ENCODE measurements at places on chromosomes 16 and 17.
A peak's percentile ranks its signal among the peaks of the same experiment; 100 is the strongest.

- peak; percentile 49 for DNase-seq
Measured at GRCh38 chr17:38749223-38750043, 1.3 kb upstream of the PCGF2 start.

- DNase-seq: peak; percentile 25
Measured at GRCh38 chr16:53509906-53510703, 7.1 kb upstream of the AKTIP start.

DNA sequence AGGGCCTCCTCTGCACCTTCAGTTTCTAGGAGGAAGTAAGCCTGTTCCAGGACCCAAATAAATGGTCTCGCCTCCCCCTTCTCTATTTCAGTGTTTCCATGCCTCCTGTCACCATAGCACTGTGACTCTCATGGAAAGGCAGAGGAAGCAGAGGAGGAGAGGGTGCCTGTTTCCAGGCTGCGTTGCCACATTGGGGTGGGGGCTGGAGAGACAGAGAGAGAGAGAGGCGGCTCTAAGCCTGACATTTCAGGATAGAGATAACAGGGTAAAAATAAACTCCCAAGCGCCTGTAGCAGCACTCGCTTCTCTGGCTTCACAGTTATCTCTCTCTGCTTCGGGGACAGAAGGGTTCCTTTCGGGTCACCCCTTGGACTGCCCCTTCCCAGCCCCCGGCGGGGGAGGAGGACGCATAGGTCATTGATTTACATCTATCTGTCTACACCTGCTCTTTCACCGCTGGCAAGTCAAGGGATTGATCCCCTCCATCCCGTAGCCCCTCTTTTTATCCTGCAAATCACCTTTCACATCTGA lies 71.2 kb upstream of the MRTFB start:
- DNase-seq: no peak

GRCh38 chr17:48791128-48792032 lies 25.6 kb downstream of the TTLL6 start:
- DNase-seq: no peak

DNA sequence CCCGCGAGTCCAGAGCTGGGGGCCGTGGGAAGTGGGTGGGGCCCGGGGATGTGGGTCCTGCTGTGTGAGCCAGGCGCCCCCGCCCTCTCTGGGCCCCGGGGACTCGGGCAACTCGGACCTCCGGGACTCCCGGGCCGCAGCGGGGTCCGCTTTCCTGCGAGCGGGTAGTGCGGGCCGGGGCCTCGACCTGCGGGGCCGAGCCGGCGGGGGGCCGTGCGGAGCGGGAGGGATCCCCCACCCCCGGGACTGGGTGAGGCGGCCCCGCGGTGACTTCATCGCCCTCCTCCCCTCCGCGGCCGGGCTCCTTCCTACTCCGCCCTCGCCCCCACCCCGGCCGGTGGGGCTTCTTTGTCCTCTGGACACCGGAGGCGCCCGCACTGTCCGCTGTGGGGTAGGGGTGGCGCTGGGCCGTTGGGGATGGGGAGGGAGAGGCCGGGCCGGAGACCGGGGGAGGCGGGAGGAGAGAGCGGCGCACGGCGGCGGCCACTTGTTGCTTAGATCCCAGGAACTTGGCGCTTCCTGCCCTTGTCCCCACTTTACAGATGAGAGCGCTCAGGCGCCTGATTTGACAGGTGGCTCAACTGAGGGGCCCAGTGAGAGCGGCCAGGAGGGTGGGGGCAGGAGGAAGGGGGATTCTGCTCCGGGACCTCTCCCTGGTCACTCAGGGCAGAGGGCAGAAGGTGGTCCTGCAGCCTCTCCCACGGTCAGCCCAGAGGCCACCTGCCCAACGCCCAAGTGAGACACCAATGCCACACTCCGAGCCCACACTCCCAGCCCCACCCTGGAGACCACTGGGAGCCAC lies 874 bp downstream of the CMTM3 start:
- DNase-seq: no peak

DNA sequence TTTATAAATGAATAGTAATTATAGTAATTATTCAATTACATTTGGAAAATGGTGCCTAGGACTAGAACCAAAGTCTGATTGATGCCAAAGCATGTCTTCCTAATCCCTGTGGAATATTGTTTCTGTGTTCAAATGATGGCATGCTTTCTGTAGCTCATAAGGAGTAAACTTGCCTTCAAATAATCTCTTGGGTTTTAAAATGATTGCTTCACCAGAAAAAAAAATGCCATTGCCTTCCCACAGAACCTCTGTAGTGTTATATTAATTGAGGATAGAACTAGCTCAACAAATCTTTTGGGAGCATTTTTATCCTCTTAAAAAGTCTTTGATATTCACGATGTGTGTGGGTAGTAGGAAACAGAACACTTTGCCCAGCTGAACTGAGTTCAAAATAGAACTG lies 7.7 kb upstream of the TMEM100 start:
- no peak for DNase-seq

DNA sequence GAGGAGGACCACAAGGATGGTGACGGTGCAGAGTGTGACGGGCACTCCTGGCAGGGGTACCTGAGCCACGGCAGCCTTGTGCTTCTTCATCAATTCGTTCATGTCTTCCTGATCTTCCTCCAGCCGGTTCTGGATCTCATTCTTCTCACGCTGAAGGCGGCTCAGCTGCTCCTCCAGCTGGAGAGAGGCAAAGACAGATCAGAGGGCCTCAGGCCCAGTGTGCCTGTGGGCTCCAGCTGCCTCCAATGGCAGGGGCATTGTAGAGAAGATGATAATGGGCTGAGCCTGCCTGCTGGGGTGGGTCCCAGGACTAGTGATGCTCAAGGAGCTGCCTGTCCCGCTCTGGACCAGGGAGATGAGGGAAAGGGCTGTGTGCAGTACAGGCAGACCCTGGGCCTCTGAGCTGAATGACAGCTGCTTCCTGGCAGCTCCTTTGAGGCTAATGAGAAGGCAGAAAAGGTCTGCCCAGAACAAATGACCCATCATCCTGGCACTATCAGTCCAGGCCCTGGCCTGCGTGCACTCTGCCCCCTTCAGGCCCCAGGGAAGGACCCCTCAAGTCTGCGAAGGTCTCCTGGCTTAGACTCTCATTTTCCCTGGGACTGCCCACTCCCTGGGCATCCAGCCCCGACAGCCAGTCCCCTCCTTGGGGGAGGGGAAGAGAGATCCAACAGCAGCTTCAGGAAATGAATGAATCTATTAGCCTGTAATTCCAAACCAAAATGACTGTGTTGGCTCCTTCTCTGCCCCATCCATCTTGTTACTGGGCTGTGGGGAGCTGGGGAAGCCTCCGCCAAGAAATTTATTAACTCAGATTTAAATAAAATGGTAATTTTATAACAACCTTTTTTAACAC lies 48.0 kb downstream of the PIPOX start:
- no peak for DNase-seq

GRCh38 chr17:9645851-9646545 lies 681 bp downstream of the USP43 start:
- DNase-seq: no peak

DNA sequence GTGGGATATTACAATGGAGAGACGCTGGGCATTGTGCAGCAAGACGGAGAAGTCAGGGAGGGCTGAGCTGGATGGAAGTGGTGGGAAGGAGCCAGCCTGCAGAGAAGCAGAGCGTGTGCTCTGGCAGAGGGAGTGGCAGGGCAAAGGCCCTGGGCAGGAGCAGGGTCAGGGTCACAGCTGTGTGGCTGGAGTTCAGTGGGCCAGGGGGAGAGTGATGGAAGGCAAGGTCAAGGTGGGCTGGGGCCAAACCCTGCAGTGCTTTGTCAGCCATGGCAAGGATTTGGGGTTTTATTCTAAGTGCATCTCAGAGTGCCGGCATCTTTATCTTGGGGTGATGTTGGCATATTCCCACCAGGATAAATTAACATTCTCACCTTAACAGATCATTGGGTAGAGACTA lies 31.9 kb upstream of the C16orf78 start:
- DNase-seq: no peak

- DNase-seq: no peak
Measured at GRCh38 chr16:77437859-77438258, 3.0 kb upstream of the ADAMTS18 start.

- DNase-seq: no peak
Measured at GRCh38 chr17:71963351-71963750, 157.5 kb upstream of the SOX9 start.

DNA sequence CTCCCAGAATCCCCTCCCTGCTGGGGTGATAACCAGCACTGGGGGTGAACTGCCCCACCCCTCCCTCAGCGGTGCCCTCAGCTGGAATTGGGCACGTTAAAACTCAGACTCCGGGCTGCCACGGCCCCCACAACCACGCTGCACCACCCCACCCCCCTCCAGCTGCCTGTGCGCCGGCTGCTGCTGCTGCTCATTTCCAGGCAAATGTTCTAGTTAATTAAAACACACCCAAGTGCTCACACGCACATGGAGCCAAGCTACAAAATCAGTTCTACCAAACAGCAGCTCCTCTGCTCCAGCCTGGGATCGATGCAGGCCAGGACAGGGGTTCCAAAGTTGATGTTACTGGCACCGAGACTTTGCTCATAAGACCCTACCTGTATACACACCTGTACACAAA lies 180.5 kb downstream of the ZNF423 start:
- DNase-seq: no peak

- DNase-seq: no peak
Measured at GRCh38 chr16:74902161-74902560, 82.8 kb downstream of the WDR59 start.

DNA sequence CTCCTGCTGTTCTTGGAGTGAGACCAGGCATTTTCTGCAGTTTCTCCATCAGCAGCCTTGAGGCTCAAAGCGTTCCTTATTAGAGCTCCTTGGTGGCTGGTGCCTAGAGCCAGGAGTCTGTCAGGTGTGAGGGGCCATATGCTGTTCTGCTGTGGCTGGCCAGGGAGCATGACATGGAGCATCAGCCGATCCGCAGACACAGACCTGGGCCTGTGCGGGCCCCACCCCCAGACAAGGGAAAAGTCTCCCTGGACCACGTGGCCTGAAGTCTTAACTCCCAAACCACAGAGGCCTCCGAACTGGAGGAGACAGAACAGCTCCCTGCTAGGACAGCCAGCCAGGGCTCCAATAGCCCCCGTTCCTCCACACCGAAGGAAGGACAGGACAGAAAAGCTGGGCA lies 162.7 kb upstream of the CIBAR2 start:
- DNase-seq: no peak

DNA sequence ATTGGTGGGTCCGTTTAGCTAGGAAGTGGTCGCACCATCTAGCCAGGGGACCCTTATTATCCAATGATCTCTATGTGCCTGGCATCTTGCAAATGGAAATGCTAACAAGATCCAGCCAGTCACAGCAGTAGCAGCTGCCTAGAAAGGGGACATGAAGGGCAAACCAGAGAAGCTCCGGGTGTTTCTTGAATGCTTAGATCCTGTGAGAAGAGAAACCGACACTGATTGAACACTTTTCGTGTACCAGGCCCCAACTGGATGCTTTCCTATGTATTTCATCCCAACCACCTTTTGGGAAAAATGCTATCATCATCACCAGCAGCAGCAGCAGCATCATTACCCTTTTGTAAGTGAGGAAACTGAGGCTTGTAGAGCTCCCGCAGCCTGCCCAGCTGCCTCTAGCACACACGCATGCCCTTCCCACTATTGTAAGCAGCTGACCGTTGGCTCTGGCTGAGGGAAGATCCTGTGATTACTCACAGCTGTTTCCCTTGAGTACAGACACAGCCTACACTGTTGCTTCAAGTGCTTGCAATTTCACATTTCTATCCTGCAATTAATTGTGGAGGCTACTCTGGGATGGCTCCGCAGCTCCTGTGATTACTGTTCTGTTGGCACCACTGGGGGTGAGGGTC lies 180.7 kb upstream of the CACNG5 start:
- no peak for DNase-seq

DNA sequence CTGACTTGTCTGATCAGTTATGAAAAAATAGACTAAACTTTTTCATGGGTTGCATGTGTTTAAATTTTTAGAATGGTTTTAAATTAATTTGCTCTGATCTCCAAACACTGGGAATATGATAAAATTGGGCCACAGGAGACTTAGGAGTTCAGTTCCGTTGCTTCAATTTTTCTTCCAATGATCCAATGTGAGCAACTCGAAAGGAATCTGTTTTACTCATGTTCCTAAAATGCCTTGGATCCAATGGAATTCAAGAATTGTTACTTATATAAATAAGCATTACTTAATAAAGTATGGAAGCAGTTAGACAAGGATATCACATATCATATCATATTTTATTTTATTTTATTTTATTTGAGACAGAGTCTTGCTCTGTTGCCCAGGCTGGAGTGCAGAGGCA lies 56.0 kb upstream of the NACA2 start:
- no peak for DNase-seq

DNA sequence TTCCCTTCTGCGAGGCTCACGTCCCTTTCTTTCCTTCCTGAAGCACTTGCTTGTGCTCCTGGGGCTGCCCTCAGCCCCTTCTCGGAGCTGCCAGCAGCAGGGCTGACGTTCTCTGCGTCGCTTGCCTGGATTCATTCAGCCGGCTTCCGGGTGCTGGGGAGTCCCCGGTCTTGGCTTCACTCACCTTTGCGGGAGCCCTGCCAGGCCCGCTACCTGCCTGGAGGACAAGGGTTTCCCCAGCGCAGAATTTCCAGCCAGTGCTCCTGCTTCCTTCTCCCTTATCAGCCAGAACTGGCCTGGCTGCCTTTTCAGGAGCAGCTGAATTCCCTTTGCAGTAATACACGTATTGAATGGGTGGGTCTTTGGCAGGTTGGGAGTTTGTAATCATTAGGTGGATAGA lies 22.1 kb upstream of the IL17C start:
- no peak for DNase-seq

DNA sequence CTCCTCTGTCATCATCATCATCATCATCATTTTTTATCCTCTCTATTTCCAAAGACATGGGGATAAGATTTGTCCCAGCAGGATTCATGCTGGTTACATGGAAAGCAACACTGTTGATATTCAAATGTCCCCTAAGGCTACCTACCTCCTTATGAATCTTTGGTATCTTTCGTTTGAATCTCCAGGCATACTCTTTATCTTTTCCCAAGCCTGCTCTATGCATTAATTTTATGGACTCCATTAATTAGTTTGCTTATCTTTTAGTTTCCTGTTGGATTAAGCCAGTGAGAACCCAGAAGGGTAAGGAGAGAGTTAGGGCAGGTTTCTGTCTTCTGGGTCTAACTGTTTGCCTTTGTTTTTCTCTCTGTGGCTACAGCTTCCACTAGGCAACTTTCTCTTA lies 129.6 kb upstream of the GOT2 start:
- no peak for DNase-seq

GRCh38 chr16:80852261-80852872 lies 48.0 kb upstream of the CDYL2 start:
- DNase-seq: no peak

- no peak for DNase-seq
Measured at GRCh38 chr16:1745181-1745899, 26.0 kb downstream of the NME3 start.

DNA sequence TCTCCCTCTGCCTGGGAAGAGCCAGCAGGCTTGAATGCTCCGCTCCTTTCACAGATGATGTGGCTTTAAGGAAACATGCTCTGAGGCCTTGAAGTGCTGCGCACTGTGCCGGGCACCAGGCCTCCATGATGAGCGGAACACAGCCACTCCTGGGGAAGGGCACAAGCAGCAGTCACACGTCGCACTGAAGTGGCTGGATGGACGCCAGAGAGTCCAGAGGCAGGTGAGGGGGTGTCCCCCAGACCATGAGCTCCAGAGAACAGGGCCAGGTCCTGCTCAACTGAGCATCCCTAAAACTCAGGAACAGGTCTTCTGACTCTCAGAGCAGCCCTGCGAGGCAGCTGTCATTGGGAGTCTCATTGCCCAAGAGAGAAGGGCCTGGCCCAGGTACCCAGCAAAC lies 35.6 kb downstream of the PEMT start:
- no peak for DNase-seq

GRCh38 chr16:77273815-77274214 lies 74.6 kb downstream of the SYCE1L start:
- DNase-seq: no peak

GRCh38 chr16:4375717-4376116 lies 4.1 kb downstream of the VASN start:
- DNase-seq: no peak

- DNase-seq: no peak
Measured at GRCh38 chr17:30278032-30278431, 13.7 kb downstream of the BLMH start.
